ENCODE measurements at places on chromosomes 13 and 19.

GRCh38 chr19:12763100-12763499 is 11.5 kb downstream of the BEST2 start:
- DNase-seq: no peak

DNA sequence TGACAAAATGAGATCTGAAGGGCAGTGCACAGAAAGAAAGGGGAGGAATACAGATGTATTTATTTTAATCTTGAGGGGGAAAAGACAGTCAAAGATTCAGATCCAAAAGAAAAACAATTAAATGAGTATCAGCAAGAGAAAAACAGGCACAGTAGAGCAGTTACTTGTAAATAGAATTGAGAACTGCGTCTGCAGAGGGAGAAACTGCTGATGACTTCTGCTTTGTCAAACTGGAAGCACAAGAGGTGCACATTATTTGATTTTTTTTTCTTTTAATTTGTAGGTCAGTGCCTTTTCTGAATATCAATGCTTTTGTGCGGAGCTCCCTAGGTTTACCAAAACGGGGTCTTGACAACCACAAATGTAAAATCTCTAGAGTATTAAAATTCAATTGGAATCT is 37.3 kb downstream of the EFNB2 start:
- DNase-seq: no peak

DNA sequence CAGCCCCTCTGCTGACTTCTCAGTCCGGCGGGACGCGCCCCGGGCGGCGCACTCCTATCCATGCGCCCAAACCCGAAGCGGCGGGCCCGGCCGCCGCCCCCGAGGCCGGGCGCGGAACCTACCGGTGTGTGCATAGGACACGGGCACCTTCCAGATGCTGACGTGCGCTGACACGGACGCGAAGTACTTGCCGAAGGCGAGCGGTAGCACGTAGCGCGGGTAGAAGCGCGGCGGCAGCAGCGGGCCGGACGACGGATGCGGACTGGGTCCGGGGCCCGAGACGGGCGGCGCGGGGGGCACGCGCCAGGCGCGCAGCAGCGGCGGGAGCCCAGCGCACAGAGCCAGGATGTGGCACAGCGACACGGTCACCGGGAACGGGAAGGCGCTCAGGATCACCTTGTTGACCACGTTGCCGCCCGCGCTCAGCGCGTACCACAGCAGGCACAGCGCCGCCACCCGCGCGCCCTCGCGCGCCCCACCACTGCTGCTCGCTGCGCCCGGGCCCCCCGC is 338 bp downstream of the SLC35E1 start:
- no peak for DNase-seq

GRCh38 chr13:47813718-47814117 is 187.4 kb downstream of the SUCLA2 start:
- no peak for DNase-seq

GRCh38 chr19:49387936-49388372 is at the start of gene KASH5:
KASH5 (plus strand) TSS chr19:49388249; CDS start chr19:49390884, 2,635 bp downstream.
- peak; percentile 76 for DNase-seq
